GM12865 (cell line): ENCODE measurements at places on chromosomes 4 and X.

DNA sequence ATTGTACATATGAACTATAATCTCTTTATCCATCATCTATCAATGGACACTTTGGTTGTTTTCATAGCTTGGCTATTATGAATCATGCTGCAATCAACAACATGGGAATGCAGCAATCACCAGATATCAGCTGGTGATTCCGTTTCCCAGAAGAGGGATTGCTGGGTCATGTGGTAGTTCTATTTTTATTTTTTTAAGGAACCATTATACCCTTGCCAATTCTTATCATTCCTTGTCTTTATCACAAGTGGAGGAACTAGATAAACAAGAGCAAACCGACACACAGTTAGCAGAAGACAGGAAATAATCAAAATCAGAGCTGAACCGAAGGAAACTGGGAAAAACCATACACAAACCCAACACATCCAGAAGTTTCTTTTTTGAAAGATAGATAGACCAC is 14.5 kb upstream of the LNX1 start:
- DNase-seq = no peak

DNA sequence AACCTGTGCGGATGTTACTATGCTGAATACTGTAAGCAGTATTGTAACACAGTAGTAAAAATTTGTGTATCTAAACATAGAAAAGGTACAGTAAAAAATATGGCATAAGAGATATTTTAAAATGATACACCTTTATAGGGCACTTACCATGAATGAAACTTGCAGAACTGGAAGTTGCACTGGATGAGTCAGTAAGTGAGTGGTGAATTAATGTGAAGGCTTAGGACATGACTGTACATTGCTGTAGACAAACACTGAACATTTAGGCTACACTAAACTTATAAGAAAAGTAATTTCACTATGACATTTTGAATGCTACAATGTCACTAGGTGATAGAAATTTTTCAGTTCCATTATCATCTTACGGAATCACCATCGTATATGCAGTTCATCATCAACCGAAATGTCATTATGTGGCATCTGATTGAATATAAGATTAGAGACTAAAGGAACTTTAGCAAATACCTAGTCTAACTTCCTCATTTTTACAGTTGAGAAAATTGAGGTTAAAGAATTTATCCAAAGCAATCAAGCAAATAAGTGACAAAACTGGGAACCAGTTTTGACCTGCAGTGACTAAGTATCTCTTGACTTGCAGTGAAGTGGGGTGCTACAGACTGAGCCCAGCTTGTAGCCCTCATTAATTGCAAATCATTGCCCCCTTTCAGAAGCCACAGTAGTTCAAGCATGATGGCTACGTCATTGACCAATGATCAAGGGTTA is 55.3 kb downstream of the EGF start:
- DNase-seq = no peak

GRCh38 chr4:5220028-5220427 is 168.7 kb downstream of the STK32B start:
- no peak for DNase-seq

DNA sequence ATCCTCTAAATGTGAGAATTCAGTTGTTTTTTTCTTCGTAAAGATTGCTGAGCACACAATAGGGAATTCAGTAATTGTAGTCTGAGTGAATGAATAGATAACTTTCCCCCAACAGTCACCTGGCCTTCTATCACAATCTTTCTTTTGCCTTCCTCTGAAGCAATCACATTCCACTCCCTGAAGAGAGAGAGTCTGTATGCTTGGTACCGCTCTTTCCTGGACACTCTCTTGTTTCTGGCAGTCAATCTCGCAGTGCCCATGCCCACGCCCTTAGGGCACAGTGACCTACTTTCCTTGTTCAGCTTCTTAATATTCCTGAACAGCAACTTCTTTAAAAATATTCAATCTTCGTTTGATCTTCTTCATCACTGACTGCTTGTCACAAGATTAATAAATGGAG is 255.9 kb downstream of the ADAMTS3 start:
- DNase-seq = no peak

GRCh38 chrX:73562458-73562857 is 539 bp upstream of the CHIC1 start:
- peak; percentile 0 for DNase-seq

DNA sequence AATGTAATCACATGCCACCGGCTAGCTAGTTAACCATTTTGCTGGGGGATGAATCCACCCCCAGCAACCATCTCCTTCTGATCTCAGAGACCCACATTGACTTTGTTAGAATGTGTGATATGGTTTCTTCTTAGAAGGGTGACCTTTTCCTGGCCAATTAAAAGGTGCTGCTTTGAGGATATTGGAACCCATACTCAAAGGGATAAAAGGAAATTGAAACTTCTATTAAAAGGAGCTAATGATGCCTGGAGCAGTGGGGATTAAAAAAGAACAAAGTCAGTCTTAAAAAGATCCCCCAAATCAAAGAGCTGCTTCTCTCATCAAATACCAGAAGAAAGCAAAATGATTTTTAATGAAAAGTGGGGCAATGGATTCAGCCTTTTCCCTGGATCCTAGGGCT is 214.1 kb downstream of the SHROOM3 start:
- DNase-seq = no peak

GRCh38 chrX:100895365-100896075 is 21.4 kb upstream of the NOX1 start:
- DNase-seq = peak; percentile 51

GRCh38 chrX:81201071-81201470 is 642 bp downstream of the HMGN5 start:
- no peak for DNase-seq

GRCh38 chr4:156971165-156971675 is 379 bp downstream of the PDGFC start:
- no peak for DNase-seq

- DNase-seq = no peak
Measured at GRCh38 chr4:140645614-140646412, 77.1 kb upstream of the UCP1 start.

GRCh38 chr4:136699905-136700304 is 832.4 kb downstream of the PCDH18 start:
- no peak for DNase-seq

GRCh38 chr4:124887739-124888138 is 175.2 kb upstream of the ANKRD50 start:
- no peak for DNase-seq

GRCh38 chr4:70392057-70392776 is 5.5 kb upstream of the OPRPN start:
- peak; percentile 41 for DNase-seq

DNA sequence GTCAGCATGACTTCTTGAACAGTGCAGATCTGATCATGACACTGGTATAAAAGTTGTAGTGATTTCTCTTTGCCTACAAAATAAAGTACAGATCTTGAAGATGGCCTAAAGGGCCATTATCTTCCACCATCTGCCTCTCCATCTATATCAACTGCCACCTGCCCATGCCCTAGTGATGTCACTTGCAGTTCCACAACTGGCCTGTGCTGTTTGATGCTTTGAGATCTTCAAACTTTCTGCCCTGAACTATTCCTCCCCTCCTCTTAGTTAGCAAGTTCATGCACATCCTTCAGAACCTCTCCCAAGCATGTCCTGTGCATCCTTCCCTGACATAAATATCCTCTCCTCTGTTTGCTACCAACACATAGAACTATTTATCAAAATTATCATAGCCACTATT is 217.0 kb downstream of the SOWAHB start:
- peak; percentile 20 for DNase-seq

- DNase-seq = no peak
Measured at GRCh38 chr4:41579043-41579442, 41.1 kb downstream of the LIMCH1 start.

GRCh38 chr4:54566608-54567007 is 91.1 kb upstream of the KIT start:
- DNase-seq = peak; percentile 55

DNA sequence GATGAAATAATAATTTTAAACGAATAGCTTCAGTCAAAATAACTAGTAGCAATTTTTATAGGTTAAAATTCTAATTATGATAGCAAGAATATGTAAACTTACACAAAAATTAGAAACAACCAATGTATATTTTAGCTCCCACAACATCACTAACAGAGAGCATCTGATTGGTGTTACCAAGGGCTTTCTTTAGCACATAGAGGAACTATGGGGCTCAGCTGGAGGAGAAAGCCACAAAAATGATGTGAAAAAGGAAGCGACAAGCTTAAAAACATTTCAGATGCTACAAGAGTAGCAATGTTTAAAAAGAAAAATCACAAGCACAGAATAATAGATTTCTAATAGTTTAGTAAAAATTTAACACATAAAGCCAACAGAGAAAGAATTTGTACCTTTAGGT is 56.3 kb downstream of the ATP8A1 start:
- DNase-seq = peak; percentile 22

DNA sequence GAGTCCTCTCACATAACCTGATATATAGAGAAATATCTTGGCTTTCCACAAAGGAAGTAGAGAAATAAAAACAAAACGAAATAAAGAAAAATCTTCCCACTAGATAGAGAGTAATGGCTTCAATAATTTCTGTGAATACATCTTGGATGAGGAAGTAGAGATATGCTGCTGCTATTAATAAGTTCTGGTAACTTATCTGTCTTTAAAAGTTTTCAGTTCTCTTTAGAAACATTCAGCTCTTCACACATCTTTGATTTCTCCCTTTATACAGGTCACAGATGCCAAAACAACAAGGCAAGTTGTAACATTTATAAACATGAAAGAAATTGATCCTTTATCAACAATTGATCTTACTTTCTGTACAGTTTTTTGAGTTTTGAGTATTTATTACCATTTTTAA is 615.8 kb downstream of the TRAM1L1 start:
- peak; percentile 12 for DNase-seq

GRCh38 chrX:68847172-68847571 is 18.4 kb downstream of the EFNB1 start:
- DNase-seq = no peak

- DNase-seq = no peak
Measured at GRCh38 chr4:28269426-28269825, 1408.8 kb downstream of the STIM2 start.

- DNase-seq = no peak
Measured at GRCh38 chrX:49120091-49120490, 3.4 kb downstream of the GPKOW start.

DNA sequence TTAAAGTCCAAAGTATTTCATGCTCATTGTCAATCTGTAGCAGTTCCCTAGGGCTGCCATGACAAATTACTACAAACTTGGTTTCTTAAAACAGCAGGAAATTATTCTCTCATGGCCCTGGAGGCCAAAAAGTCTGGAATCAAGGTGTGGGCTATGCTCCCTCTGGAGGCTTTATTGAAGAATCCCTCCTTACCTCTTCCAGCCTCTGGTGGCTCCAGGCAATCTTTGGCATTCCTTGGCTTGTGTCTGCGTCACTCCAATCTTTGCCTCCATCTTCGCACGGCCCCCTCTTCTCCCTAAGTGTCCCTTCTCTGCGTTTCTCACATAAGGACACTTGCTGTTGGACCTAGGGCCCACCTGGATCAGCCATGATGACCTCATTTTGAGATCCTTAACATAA is 170.4 kb downstream of the SMIM20 start:
- no peak for DNase-seq

- no peak for DNase-seq
Measured at GRCh38 chrX:73765776-73766430, 202.9 kb downstream of the CHIC1 start.

- DNase-seq = peak; percentile 4
Measured at GRCh38 chr4:166458756-166459155, 585.7 kb downstream of the TLL1 start.

- DNase-seq = no peak
Measured at GRCh38 chrX:134545510-134545909, 85.5 kb downstream of the HPRT1 start.

- DNase-seq = no peak
Measured at GRCh38 chrX:46321676-46322075, 223.5 kb downstream of the ZNF674 start.

GRCh38 chr4:16896881-16897750 is 1.3 kb downstream of the LDB2 start:
- no peak for DNase-seq

- DNase-seq = no peak
Measured at GRCh38 chr4:129314781-129315180, 218.8 kb downstream of the C4orf33 start.

GRCh38 chrX:106862972-106863688 is 40.0 kb downstream of the RIPPLY1 start:
- peak; percentile 28 for DNase-seq
